NCI-H1436 treated with DMSO at 0.1 percent for 48 hours (cell line): ENCODE measurements at places on chromosomes 3 and 15.
A peak's percentile ranks its signal among the peaks of the same experiment; 100 is the strongest.

DNA sequence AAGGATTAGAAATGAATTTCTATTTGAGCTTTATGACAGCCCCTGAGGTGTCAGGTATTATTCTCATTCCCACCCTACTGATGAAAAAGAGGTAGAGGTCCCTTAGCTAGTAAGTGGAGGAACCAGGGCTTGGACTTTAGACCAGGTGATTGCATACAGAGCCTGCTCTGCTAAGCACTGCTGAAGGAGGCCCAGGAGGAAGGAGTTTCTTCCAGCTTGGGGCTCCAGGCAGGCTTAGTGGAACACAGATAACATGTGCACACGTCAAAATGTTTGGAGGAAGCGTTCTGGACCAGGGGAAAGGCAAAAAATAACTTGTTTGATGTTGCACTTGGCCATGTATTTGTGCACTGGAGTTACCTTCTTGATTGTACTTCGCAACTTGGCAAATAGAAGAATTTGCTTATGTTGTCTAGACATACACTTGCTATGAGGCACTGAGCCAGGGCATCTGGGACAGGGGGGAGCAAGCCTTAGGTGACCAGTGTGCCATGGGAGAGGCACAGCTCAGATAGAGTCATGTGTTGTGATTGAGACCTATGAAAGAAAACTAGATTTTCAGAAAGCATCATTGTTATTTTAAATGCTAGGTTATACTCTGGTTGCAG, 22.4 kb downstream of the IFT122 start:
- no peak for DNase-seq

DNA sequence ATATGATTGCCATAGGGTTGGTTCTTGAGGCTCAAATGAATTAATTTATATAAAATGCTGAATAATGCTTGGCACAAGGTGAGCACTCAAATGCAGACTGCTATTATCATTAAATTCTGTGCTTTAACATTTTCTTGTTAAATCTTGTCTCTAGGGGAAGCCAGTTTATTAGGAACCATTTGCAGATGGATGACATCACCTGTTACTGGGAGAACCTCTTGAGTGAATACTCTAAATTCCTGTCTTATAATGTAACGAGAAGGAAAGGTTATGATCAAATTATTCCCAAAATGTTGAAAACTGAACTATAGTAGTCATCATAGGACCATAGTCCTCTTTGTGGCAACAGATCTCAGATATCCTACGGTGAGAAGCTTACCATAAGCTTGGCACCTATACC, 6.2 kb upstream of the TIMMDC1 start:
- DNase-seq, result no peak

DNA sequence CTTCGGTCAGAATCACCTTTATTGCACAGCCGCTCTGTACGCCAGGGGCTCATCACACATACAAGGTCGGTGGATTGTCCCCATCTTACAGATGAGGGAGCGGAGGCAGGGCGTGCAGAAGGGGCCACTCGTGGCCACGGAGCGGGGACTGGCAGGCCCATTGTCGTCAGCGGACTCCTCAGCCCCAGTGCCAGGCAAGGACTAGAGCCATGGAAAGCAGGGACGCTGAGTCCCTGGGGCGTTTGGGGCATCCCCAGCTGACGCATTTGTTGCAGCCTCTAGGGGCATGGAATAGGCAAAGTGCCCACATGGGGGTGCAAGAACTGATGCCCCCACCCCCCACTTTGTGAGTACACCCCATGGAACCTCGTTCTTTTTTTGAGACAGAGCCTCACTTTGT, 29.8 kb upstream of the FURIN start:
- DNase-seq, result no peak

GRCh38 chr3:145483992-145484391, 677.0 kb downstream of the PLOD2 start:
- DNase-seq, result no peak

GRCh38 chr15:40357723-40358470, at the start of gene DISP2:
Gene DISP2, plus strand, starts transcription at chr15:40358219. Its CDS starts 103 bp downstream, at chr15:40358322.
- DNase-seq, result no peak

- DNase-seq, result no peak
Observed at GRCh38 chr15:100725121-100726069, 123.0 kb downstream of the ASB7 start.

DNA sequence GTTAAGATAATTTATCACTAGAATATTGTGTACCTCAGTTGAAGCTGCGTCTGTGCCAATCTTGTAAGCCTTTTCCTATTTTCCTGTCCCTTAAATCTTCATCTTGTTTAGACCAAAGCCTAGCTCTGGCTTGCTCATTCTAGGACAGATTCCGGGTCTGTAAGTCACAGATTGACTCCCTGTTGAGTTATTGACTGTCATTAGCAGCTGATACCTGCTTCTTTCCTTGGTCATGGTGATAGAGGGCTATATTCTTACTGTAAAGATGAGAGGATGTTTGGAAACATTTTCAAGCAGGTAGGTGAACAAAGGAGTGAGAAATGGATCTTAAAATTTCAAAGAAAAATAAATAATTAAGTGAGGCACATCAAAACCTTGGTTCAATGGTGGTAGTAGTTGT, 200.2 kb downstream of the KCNH8 start:
- no peak for DNase-seq

GRCh38 chr15:85837011-85837433, 42.3 kb upstream of the KLHL25 start:
- no peak for DNase-seq

DNA sequence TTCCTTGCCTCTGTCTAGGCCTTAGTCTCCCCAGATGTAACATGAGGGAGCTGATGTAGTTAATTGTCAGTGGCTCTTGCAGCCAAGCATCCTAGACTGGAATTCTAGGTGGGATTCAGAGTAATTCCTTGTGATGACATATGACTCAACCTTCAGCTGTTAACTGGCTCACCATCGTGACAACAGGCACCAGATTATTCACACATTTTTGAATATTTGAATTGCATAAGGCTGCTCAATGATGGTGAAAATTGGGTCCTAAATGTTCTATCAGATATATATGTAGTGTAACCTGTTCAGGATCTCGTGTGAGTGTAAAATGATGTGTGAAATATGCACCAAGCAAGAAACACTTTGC, 405.1 kb downstream of the LPP start:
- no peak for DNase-seq

GRCh38 chr3:139677388-139678155, at the start of gene NMNAT3:
Gene NMNAT3, minus strand, starts transcription at chr3:139677972. Its CDS starts 50,248 bp downstream, at chr3:139627724.
- peak; percentile 92 for DNase-seq

DNA sequence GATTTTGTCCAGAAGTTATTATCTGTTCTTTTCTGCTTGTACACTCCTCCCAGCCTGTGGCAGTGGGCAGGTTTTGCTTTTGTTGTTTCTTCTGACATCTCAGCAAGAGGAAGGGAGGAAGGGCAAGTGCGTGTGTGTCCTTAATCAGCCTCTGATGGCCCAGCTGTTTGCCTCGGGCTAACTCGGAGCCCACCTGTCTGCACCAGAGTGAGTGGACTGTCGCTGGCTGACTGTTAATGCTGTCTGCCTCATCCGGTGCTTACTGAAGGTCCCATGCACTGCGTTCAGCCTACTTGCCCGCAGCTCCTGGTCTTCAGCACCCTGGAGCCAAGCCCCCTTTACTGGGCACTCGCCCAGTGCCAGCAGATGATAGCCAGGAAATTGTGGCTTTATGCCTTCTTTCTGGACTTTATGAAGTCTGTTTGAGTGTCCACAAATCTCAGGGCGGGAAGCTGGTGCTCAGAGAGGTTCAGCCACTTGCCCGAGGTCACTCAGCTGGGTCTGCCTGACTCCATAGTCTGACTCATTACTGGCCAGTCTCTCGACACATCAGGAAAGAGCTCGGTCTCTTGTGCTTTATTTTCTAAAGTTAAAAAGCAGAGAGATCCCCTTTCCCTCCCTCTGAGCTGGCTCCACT, 89.5 kb downstream of the CHRNA7 start:
- DNase-seq, result no peak

GRCh38 chr3:124318656-124319055, 326.7 kb upstream of the ROPN1 start:
- DNase-seq, result no peak

GRCh38 chr3:22236490-22237270, 485.7 kb upstream of the ZNF385D start:
- DNase-seq, result no peak

- DNase-seq, result no peak
Observed at GRCh38 chr15:85702321-85703101, 92.2 kb downstream of the KLHL25 start.

DNA sequence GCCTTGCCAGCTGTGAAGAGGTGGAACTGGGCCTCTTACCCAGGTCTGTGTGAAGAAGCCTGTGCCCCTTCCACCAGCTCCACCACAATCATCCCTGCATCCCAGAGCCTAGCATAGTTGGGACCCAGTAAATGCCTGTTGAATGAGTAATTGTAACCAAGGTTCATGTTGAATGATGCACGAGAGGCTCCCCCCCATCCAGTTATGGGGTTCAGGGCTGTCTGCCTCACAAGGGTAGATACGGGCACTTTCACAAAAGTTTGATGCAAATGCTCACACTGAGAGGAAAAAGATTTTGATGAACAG, 29.5 kb upstream of the TSEN2 start:
- no peak for DNase-seq

DNA sequence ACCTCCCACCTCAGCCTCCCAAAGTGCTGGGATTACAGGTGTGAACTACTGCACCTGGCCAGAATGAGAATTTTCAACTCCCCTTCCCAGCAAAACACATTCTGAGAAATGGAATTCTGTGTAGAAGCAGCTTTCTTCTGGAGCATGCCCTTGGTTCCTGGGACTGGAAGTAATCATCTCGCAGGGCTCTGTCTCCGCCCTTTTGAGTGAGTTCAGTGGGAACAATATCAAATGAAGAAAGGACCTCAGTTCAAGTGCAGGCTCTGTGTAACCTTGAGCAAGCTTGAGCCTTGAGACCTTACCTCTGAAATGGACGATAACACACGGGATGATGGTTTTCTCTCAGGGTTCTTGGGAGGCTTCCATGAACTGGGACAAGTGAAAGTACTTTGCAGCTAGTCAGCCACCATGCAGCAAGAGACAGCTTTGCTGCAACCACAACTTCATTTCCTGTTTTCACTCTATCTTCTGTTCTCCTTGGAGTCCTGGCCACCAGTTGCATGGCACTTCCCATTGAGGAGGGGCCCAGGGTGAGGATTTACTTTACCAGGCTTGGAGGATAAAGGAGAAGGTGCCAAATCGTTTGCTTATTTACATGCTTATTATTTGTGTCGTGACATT, 35.7 kb upstream of the IGF1R start:
- DNase-seq, result no peak

DNA sequence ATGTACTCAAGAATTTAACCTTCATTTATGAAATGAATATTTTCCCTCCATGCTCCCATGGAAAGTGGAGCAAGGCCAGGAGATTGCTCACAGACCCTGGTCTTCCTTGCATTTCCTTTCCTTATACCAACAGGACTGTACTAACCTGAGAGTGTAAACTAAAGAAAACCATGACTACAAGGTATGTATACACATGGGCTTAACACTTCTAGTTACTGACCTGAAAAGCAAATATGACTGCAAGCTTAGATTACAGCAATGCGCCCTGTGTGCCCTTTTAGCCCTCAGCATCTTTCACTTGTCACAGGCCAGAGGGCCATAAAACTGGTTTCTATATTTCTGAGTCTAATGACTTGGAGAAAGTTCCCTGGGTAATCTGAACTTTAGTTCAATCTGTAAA, 52.1 kb downstream of the NEK10 start:
- DNase-seq, result no peak

- no peak for DNase-seq
Observed at GRCh38 chr3:19645093-19645492, 288.9 kb downstream of the EFHB start.

- no peak for DNase-seq
Observed at GRCh38 chr3:178567611-178568010, 31.4 kb downstream of the KCNMB2 start.

DNA sequence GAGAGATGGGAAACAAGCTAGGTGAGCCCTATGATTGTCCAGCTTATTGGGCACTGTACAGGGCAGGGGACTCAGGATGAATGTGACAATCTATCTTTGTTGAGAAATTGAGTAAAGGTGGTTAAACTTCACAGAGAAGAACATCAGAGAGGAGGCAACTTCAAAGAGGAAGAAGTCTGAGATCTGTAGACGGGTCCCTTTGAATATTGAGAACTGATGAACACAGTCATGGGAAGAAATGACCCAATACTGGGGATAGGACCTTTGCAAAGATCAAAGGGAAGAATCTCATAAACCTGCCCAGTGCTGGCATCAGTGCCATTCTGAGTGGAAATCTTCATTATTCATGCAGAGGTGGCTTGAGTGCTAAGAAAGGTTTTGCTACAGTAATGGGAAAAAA, 569.7 kb upstream of the KCNMB2 start:
- DNase-seq, result no peak

DNA sequence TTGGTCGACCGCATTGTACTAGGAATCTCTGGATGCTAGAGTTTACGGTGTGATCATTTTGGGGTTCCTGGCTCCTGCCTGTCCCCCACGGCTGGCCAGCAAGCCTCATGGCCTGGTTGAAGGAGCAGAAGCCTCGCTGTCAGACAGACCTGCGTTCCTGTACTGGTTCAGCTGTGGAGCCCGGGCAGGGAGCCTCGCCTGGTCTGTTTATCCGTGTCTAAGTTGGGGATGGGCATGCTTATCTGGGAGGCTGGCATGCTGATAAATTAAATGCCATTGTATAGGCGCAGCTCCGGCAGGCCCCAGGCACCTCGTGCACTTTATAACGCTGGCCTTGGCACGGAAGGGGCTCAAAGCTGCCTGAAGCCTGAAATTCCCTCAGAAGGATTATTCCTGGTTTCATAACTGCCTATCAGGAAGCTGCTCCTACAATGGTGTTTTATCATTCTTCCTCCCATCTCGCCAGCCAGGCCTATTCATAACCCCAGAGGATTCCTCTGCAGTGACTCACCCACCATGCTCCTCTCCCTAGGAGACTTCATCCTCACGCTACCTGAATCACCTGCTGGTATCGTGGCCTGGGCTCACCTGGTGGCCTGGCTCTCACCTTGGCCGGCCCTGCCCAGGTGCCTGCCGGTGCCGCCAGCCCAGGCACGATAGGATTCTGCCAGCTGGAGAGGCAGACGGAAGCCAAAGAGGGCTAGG, 110.9 kb downstream of the ASB7 start:
- DNase-seq, result no peak

DNA sequence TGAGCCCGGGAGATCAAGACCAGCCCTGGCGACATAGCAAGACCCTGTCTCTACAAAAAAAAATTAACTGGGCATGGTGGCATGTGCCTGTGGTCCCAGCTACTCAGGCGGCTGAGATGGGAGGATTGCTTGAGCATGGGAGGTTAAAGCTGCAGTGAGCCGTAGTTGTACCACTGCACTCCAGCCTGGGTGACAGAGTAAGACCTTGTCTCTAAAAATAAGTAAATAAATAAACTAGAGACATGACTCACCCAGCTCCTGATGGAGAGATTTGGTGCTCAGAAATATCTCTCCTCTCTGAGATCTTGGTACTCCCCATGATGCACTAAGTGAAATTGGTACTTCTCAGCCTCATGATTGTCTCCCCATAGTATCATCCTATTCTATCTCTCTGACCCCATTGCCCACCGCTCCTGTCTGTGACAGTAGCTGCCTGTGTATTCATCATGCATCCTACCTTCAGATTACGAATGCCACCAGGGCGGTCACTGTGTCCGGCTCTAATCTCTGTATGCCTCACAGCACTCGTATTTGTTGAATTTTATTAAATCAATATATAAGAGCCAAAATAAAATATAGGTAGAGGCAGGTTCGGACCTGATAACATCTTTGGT, 50.9 kb downstream of the ABHD2 start:
- DNase-seq, result no peak

- DNase-seq, result no peak
Observed at GRCh38 chr3:99269606-99270351, 368.3 kb upstream of the DCBLD2 start.

- DNase-seq, result no peak
Observed at GRCh38 chr3:186502138-186502948, 41.8 kb downstream of the CRYGS start.
